Amniotic stem cell (primary cell): ENCODE measurements at places on chromosomes 1 and 21.

DNA sequence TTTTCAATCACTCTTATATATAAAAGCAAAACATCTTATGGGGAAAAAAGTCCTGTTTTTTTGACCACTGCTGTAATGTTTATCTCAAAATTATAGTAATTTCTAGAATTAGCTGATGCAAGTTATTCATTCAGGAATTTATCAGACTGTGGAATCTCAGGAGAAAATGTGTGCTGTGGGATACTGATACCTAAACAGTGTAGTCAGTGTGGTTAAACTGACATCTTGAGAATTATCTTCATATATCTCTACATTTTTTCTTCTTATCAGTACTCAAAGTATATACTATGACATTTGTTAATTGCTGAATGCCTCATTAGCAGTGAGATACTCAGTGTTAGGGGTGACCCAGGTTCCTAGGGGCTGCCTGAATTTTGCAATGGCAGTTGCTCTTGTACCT is 839.3 kb downstream of the KCNT2 start:
- DNase-seq, result no peak

DNA sequence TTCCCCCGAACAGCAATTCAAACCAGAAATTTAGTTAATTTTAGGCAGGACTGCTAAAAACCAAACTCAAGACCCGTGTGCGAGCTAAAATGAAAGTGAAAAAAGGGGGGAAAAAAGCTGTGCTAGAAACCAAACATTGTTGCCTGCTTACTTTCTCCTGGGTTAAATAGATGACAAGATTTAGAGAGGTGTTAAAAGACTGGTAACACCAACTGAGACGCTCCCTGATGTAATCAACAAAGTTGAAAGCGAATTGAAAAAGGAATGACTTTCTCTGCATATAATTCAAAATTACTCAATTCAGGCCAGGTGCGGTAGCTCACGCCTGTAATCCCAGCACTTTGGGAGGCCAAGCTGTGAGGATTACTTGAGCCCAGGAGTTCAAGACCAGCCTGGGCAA is 6.8 kb downstream of the CDCA8 start:
- DNase-seq, result no peak

DNA sequence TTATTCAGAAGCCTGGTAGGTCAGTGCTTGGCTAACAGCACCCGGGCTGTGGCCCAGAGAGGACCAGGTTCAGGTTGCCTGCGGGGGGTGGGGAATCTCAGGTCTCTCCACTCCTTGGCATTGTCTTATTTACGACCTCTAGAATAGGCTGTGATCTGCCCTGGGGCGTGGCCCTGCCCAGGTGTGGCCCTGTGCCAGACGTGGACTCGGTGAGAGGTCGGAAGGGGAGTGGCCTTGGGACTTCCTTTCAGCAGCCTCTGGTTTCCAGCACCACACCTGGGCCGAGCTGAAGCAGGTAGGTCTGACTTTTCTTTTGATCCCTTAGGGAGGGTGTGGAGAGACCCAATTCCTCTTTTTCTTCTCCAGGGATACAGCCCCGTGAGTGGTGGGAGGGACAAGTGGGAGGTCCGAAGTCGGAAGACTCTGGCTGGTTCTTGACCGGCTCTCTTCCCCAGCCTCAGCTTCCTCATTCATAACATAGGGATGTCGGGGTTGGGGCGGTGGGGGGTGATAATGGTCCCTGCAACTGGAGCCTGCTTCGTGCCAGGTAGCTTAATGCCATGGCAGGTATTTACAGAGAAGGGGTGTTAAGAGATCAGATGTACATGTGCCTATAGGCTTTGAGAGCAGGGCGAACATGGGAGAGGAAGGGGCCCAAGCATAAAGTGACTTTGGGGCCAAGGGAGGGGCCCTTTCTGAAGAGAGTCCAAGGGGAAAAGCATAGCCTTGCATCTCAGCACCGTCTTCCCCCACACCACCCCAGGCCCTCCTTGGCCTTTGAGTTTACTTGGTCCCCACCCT is 16.5 kb downstream of the ACOT11 start:
- DNase-seq, result no peak

DNA sequence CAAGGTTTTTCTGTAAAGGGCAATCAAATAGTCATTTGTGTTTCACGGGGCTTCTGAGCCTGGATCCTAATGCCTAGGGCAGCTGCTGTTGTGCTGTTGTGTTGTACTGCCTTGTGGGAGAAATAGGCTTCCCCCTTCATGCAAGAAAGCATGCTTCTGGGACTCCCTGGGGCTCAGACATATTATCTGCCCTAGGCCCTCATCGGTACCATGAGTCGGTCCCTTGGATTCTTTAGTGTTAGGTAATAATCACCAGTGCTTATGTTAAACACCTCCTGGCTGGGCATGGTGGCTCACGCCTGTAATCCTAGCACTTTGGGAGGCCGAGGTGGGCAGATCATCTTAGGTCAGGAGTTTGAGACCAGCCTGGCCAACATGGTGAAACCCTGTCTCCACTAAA is 245.9 kb downstream of the TNR start:
- no peak for DNase-seq

GRCh38 chr1:224939844-224940425 is 10.5 kb downstream of the DNAH14 start:
- DNase-seq, result no peak

- DNase-seq, result no peak
Observed at GRCh38 chr1:201570886-201571624, 32.1 kb downstream of the NAV1 start.

- DNase-seq, result peak; percentile 4
Observed at GRCh38 chr1:37764414-37764825, 500 bp downstream of the EPHA10 start.

GRCh38 chr1:96634883-96635282 is 86.7 kb upstream of the PTBP2 start:
- DNase-seq, result no peak

GRCh38 chr21:35562876-35563275 is 497.4 kb downstream of the SETD4 start:
- DNase-seq, result no peak

DNA sequence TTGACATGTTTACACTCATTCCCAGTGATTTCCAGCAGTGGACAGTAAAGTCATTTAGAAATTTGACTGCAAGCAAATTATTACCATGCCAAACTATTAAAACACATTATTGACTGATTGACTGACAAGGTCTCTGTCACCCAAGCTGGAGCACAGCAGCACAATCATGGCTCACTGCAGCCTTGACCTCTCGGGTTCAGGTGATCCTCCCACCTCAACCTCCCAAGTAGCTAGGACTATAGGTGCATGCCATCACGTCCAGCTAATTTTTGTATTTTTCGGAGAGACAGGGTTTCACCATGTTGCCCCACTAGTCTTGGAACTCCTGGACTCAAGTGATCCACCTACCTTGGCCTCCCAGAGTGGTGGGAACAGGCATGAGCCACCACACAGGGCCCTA is 24.2 kb downstream of the PTP4A2 start:
- no peak for DNase-seq

- DNase-seq, result peak; percentile 56
Observed at GRCh38 chr1:62295921-62296491, 23.2 kb downstream of the KANK4 start.
